Esophagus squamous epithelium (tissue), 5 donors: ENCODE measurements at places on chromosomes 12 and 14. TPM values are rescaled to one million over a fixed set of nuclear protein-coding genes. Genes with fewer than 3 reads are reported as not detected.

Gene CYP46A1
- 1.1 TPM for total RNA-seq

Gene RBMS2
- 4.0 TPM for total RNA-seq

Gene B3GNT4
- total RNA-seq = 0.53 TPM

Gene KDM2B
- total RNA-seq = 20.7 TPM

- DNase-seq = no peak
These were observed 84.9 kb downstream of the SLC25A21 start for GRCh38 chr14:37087520-37087919.

DNA sequence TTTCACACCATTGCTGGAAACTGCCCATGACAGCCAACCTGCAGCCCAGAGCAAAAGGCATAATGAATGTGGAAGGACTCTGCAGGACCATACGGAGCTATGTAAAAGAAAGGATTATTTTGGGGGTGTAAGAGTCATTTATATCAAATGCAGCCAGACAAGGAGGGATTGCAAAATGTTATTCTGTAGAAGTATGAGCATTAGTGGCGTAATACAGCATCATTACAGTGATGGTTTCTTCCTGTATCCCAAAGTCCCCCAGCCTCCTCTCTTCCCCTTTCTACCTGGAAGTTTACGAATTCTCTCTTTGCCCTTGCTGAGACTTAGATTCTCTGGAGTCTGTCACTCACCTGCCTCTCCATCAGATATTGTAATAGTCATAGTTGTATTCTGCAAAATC lies 89.9 kb downstream of the BORCS5 start:
- no peak for DNase-seq

DNA sequence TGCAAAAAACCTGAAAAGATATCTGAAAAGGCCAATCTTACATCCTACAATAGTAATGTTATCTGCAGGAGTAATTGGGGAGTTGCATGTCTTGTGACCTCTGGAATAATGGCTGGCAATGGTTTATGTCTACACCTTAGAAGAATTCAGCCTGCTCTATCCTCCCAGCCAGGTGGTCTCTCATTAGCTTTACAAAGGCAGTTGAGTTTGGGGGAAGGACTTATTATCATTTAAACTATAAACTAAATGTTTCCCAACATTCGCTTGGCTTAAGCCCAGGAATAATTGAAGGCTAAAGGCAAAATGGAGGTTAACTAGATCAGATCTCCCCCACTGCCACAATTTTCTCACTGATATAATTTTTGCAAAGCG lies 158.4 kb upstream of the SFSWAP start:
- DNase-seq = no peak

GRCh38 chr12:99267038-99267437 lies 380.5 kb upstream of the GARIN6 start:
- no peak for DNase-seq

GRCh38 chr12:5567016-5567725 lies 135.3 kb downstream of the NTF3 start:
- no peak for DNase-seq
